Stimulated activated CD4-positive, alpha-beta T cell treated with anti-CD3 and anti-CD28 coated beads, Interleukin-15, amount 100 ng/mL, for 1 hour (primary cell): ENCODE measurements at places on chromosomes 6 and 20.

GRCh38 chr6:134994431-134994830 is 44.5 kb upstream of the ALDH8A1 start:
- DNase-seq = no peak

GRCh38 chr20:59004763-59005522 is 2.1 kb downstream of the CTSZ start:
- no peak for DNase-seq

DNA sequence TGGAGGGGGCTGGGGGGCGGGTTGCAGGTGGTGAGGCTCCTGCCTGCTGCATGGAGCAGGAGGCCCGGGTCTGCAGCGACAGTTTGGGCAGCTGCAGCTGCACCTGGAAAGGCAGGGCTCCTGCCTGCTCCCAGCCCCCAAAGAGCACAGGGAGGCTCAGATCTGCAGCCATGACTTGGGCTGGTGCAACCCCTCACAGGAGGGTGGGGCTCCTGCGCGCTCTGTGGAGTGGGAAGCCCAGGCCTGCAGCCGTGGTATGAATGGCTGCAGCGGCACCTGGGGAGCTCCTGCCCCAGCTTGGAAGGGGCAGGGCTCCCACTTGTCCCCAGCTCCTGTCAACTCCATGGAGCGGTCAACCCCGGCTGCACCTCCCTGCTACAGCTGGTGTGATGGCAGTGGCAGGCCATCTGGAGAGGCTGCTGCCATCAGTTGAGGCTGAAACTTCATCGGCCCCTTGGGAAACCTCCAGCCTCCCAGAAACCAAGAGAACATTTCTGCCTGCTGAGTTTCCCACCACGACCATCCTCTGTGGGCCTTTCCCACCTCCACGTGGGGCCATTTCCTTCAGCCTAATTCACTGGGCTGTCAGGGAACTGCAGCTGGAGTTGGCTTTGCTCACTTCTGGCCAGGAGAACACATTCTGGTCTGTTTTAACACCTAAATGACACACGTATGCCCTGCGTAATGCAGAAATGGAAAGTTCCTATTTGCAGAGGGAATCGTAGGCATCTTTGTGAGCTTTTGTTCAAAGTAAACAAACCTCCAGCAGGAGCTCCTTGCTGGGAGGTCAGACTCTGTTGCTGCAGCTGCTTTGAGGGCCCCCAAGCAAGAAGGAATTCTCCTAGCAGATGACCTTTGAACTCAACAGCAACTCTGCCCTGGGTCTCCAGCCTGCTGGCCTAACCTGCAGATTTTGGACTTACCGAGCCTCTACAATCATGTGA is 429.0 kb downstream of the PREX1 start:
- no peak for DNase-seq

- no peak for DNase-seq
Observed at GRCh38 chr6:32149092-32149755, 2.5 kb downstream of the PRRT1 start.

- DNase-seq = no peak
Observed at GRCh38 chr6:467671-468082, 76.1 kb downstream of the IRF4 start.

- no peak for DNase-seq
Observed at GRCh38 chr6:170178561-170179477, 112.1 kb downstream of the DLL1 start.

DNA sequence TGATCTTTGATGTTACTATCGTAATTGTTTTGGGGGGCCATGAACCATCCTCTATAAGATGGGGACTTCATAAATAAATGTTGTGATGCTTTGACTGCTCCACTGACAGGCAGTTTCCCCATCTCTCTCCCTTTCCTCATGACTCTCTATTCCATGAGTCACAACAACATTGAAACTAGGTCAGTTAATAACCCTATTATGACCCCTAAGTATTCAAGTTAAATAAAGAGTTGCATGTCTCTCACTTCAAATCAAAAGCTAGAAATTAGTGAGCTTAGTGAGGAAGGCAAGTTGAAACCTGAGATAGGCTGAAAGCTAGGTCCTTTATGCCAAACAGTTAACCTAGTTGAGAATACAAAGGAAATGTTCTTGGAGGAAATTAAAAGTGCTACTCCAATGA is 491.0 kb downstream of the HAO1 start:
- DNase-seq = no peak

DNA sequence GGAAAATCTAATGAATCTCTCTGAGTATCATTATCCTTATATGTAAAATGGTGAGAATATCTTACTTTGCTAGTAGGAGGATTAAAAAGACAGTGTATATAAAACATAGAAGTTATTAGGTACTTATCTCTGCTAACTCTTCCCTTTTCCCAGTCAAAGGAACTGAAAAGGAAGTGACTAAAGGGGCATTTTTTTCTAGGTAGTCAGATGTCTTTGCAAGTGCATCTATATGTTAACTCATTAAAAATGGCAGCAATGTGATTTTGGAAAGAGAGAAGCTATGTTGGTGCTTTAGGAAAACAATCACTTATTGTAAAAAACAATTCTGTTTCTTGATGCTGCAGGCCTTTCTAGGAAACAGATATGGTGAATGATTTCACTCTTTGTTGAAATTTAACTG is 180.9 kb downstream of the SAMD5 start:
- DNase-seq = no peak

GRCh38 chr6:15073344-15073789 is 172.5 kb upstream of the JARID2 start:
- DNase-seq = no peak

GRCh38 chr6:44232676-44233566 is 9.5 kb downstream of the SLC29A1 start:
- DNase-seq = no peak

DNA sequence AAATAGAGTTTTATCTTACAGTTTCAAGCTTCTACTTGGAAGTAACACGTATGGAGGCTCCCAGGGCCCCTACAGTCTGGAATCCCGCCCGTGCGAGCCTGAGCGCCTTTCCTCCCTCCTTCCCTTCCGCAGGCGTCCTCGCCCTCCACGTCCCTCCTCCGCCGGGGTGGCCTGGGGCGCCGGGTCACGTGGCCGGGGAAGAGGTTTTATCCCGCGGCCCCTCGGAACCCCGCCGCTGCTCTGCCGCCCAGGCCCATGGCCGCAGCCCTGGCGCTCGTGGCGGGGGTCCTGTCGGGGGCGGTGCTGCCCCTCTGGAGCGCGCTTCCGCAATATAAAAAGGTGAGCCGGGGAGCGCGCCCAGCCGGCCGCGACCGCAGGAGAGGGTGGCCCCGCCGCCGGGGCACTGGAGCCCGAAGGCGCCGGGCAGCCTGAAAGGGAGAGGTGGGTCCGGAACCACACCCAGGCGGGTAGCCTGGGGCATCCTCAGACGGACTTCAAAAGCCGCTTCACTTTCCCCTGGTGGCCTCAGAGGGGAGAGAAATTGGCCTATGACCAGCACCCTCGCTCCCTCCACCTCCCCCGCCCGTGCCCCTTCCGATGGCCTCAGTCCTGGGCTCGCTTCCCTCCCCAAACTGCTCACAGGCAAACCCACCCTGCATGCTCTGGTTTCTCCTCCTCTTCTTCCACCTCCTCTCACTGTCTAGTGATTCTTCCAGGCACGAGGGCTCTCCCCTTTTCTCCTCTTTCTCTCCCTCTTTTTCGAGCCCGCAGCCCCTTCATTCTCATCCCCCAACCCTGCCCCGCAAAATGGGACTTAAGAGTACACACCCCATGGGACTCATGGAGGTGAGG is at the start of gene CLPSL2:
Gene CLPSL2 (plus strand): TSS at position 235 of the 852 bp plus-strand sequence. CDS start 21 bp downstream, at position 256.
- DNase-seq = no peak

DNA sequence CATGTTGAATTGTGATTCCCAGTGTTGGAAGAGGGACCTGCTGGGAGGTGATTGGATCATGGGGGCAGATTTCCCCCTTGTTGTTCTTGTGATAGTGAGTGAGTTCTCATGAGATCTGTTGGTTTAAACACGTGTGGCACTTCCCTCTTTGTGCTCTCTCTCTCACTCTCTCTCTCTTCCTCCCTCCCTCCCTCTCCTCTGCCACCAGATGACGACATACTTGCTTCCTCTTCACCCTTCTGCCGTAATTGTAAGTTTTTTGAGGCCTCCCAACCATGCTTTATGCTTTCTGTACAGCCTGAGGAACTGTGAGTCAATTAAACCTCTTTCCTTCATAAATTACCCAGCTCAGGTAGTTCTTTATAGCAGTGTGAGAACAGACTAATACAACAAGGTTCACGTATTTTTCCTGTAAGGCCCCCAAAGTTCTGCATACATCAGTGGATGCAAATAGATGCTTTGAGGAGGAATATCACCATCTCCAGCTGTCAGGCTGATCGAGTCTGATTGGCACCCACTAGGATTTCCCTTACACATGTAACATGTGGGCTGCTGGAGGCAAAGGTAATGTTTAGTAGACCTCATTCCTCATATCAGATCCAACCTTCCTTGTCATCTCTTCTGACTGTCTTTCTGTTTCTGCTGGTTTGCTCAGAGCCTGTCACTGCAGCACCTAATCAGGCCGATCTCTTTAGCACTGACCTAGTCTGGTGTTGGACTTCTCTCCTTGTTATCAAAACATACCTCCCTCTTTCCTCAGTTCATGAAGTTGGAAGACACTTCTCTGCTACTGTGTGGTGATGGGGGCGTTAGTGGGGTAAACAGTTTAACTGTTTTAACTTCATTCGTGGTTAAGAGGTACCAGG is 54.3 kb upstream of the BACH2 start:
- no peak for DNase-seq

DNA sequence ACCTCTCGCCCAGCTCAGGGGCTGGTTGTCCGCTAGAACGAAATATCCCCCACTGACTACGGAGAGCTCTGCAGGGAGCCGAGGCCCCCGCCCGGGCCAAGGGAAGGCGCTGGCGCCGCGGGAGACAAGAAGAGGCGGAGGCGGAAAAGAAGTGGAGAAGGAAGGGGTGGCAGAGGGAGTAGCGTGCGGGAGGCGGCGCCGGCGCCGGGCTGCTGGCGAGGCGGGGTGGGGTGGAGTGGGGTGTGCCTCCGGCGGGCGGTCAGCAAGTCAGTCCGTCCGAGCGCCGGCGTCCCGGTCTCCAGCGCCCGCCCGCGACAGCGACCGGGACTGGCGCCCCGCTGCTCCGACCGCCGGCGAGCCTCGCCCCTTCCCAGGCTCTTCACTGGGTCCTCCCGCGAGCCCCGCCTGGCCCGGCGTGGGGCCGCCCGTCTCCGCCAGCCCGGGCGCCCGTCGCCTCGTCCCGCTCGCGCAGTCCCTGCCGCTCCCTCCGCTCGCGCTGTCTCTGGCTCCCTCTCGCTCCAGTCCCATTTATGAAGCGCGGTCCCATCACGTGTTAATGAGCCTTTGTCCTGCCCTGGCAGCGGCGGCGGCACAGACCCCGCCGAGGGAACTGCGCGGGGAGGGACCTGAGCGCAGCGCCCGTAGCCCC is at the start of gene CNR1:
Gene CNR1 (minus strand): TSS at position 504 of the 649 bp plus-strand sequence. CDS start 21,073 bp downstream, outside the sequence.
- no peak for DNase-seq

DNA sequence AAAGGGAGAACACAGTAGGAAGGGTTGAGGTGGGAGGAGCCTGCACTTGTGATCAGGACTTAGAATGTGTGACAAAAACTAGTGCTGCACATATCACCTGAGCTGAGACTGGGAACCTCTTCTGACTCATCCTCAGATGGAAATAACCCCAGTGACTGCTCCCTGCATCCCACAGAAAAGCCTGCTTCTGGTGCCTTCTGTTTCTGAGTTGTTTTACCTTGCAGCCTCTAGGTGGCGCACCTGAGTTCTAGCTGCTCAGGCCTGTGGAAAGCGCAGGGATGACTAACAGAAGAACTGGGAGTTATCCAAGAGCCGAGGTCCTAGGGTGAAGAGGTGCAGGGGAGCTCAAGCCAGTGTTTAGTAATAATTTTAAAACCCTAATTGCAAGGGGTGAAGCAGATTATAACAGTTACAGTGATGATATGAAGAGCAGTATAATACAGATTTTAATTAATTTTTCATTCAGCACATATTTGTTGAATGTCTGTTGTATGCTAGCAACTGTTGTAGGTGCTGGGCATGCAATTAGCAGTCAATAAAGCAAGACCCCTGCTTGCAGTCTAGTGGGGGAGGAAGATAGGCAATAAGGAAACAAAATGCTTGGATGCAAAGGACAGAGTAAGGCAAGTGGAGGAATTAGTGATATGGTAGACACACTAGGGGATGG is 302.5 kb downstream of the DHX35 start:
- DNase-seq = no peak

DNA sequence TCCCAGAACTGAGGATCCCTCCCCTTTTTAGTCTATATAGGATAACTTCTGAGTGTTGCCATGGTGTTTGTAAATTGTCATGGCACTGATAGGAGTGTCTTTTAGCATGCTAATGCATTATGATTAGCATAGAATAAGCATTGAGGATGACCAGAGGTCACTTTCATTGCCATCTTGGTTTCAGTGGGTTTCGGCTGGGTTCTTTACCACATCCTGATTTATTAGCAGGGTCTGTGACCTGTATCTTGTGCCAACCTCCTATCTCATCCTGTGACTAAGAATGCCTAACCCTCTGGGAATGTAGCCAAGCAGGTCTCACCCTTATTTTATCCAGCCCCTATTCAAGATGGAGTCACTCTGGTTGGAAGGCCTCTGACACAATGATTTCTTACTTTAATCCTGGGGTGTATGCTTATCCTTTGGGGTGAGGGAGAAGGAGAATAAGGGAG is 19.6 kb downstream of the WFDC2 start:
- no peak for DNase-seq

DNA sequence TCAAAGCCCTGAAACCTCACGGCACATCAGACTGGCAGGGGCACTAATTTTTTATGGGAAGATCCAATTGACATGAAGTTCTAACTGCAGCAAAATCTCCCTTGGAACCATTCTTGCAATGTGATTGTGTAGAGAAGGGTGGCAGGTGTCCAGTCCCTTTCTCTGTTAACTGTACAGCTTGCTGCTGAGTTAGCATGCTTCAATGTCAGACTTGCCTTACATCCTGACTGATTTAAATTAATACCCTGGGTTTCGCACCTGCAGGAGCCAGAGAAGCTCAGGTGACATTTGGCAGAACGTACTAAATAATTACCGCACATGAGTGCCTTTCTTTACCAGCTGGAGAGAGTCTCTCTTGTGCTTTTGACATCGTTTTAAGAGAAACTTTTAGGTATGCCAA is 123.0 kb downstream of the DOK5 start:
- no peak for DNase-seq

GRCh38 chr20:2559651-2560050 is 23.3 kb downstream of the TMC2 start:
- no peak for DNase-seq

DNA sequence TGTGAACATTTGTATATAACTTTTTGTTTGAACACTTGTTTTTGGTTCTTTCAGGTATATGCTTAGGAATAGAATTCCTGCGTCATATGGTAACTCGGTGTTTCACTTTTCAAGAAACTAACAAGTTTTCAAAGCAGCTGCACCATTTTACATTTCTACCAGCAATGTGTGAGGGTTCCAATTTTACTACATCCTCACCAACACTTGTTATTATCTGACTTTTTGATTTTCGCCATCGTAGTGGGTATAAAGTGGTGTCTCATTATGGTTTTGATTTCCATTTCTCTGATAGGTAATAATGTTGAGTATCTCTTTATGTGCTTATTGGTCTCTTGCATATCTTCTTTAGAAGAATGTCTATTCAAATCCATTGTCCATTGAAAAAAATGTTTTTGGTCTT is 39.6 kb upstream of the MROH8 start:
- no peak for DNase-seq

DNA sequence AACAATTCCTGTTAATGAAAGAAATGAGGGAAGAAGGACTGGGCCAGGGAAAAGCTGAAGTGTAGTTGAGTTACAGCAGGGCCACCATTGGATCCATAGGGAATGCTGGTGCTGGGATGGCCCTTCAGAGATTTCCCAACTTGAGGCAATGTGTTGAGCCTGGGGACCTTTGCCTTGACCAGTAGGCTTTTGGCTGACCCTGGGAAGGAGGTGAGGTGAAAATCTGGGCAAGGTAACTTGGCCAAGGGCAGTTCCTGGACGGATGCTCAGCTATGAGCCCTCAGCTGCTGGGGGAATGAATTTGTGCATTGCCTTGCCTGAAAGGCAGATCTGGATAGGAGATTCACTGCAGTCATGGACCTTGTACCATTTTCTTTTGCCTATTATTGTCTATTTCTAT is 20.4 kb downstream of the UTRN start:
- DNase-seq = no peak
